Colonic mucosa (tissue), 4 donors: ENCODE measurements at places on chromosomes 4 and X. TPM values are rescaled to one million over a fixed set of nuclear protein-coding genes. Genes with fewer than 3 reads are reported as not detected.
A peak's percentile ranks its signal among the peaks of the same experiment; 100 is the strongest.

DNA sequence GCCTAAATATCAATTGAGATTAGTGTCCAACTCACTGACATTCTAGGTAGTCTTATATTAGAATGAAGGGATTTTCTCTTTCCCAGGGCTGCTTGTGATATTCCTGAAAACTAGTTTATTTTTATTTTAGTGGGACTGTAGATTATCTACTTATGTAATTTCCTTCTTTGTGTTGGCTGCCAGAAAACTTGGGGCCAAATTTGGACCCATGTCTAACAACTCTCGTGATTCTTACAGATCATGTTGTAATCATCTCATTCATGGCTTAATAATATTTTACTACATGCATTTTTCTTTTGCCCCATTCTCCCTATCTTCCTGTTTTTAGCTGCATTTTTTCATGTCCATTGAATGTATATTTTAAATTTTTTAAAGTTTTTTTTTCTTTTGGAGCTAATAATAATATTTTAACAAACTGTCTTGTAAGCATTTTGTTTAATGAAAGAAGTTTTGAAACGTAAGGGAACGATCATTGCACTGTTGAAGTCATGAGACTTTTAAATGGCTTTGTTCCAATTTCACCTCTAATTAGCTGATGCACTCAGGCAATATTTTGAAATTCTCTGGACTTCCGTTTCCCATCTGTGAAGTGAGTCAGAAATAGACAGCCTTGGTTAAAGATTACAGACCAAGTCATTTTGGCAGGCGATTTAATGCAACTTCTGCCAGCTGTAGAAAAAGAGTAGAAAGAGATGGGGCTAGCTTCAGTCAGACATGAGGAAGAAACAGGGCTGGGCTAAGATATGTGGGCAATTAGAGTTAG, 14.3 kb upstream of the TDO2 start:
- DNase-seq = no peak

DNA sequence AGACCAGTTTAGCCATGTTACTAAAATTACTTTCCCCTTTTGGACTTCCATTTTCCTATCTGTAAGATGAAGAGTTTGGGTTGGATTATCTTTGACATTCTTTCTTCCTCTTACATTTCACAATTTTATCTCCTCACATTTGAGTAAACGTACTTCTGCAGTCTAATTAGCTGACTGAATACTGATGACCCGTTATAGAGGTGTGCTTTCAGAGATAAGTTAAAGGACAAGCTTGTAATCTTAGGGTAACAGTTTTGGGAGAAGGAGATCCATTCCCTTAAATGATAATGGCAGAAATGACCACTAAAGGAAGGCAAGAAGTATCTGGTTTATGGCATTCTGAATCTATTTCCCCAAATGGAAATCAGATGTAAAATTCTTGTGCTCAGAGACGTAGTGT, 222.6 kb upstream of the FTHL17 start:
- DNase-seq = no peak

- peak; percentile 48 for DNase-seq
These were observed 1.5 kb upstream of the DDX3X start for GRCh38 chrX:41332408-41333002.

Gene SPIN4
- total RNA-seq = 8.1 TPM

DNA sequence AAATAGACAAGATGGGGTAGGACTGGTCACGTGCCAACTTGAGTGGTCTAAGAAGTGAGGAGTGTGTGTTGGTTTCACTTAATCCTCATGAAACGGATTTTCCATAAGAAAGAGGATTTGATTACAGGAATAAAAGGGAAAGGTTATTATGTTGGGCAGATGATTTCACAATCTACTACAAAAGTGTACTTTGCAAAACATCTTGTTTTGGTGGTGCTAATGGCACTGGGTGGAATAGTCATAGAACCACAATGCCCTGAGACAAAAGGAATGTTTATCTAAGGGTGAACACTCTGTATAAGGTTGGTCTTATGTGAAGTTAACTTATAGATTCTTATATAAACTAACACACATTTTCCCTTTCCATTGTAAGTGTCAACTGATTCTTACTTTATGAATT, 45.6 kb downstream of the GLUD2 start:
- DNase-seq = no peak

GRCh38 chrX:42996861-42997260, 218.9 kb upstream of the PPP1R2C start:
- no peak for DNase-seq

DNA sequence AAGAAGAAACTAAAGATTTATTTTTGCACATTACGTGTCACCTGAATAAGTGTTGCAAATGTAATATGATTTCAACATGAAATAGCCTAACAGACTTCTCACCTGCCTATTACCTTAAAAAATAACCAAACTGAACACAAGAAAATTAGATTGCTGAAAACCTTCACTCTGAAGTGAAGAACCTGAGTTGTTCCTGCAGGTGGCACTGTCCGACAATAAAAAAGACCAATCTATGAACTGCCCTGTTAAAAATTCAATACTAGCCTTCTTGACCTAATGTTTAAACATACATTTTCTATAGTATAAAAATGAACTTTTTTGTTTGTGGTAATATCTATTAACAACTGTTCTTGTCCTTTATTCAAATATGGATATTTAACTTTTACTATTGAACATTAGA, 69.2 kb upstream of the PNPLA4 start:
- peak; percentile 39 for DNase-seq

GRCh38 chrX:38109042-38109898, 102.9 kb downstream of the SYTL5 start:
- DNase-seq = peak; percentile 27

Gene KCNIP4
- 1.2 TPM for total RNA-seq

GRCh38 chr4:75135068-75135825, 202.3 kb downstream of the PARM1 start:
- DNase-seq = no peak

Gene BEND2
- total RNA-seq = not detected

Gene RS1
- total RNA-seq = not detected

- DNase-seq = no peak
These were observed 42.1 kb downstream of the SLC2A9 start for GRCh38 chr4:9979101-9979701.

DNA sequence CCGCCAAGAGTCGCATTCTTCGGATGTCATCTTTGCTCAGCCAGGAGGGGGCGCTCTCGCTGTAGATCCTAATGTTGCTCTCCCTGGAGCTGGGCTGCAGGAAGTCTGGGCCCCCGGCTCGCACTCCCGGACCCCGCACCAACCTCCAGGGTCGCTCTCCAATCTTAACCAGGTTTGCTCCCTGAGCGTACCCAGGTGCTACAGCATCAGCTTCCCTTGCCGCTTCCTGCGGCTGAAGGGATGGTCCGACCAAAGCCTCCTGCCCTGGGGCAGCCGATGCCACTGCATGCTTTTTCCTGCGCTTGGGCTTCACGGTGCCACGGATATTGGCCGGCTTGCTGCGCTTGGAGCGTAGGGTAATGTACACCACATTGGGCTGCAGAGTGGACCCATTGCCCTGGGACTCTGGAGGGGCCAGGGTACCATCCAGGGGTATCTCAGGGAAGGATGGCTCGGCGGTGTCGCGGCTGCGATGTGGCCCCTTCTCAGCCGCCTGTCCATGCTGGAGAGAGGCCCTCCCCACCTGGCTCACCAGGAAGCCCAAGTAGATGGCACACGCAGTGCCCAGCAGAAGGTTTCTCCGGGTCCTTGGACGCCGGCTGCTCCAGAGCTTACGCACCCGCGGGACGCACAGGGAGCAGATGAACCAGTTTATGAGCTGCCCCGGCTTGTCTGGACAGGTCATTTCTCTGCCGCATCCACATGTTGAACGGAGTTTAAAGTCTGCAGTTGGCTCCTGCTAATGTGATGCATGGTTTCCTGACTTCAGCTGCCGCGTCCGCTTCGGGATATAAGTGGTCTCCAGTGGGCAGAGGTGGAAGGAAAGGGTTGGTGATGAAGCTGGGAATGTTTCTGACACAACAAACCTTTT, 1.9 kb downstream of the GASK1B start:
- DNase-seq = peak; percentile 58

DNA sequence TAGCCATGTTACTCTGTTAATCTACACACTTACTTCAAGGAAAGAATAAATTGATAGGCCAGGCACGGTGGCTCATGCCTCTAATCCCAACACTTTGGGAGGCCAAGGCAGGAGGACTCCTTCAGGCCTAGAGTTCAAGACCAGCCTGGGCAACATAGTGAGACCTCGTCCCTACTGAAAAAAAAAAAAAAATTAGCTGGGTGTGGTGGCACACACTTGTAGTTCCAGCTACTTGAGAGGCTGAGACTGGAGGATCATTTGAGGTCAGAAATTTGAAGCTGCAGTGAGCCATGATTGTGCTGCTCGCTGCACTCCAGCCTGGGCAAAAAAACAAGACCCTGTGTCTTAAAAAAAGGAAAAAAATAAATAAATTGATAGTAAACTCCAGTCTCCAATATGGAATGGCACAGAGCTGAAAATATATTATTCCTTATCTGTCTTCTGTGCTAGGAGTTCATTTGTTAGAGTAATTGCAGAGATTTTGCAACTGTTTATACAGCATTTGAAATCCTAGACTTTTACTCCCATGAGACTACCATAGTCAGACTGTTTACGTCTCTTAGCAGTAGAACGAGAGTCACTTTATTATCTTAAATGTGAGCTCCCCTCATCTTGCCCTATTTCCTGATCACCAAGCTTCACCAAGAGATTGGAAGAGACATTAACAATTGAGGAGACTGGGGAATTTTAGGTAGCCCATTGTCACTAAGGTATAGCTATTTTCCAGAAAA, 18.8 kb upstream of the TMEM131L start:
- DNase-seq = no peak

Gene RFC1
- 28.2 TPM for total RNA-seq

Gene FHDC1
- 13.9 TPM for total RNA-seq

Gene CSAG1
- not detected for total RNA-seq

Gene DMP1
- total RNA-seq = not detected

Gene ACE2
- 19.5 TPM for total RNA-seq

- DNase-seq = no peak
These were observed 10.1 kb downstream of the STK26 start for GRCh38 chrX:132033166-132033565.

- DNase-seq = no peak
These were observed 83.8 kb downstream of the FIP1L1 start for GRCh38 chr4:53461244-53461643.

- DNase-seq = no peak
These were observed 94.5 kb upstream of the RASGEF1B start for GRCh38 chr4:81566161-81566591.

Gene MED12
- total RNA-seq = 39.7 TPM

GRCh38 chr4:74624351-74625151, 169.8 kb downstream of the BTC start:
- DNase-seq = no peak

DNA sequence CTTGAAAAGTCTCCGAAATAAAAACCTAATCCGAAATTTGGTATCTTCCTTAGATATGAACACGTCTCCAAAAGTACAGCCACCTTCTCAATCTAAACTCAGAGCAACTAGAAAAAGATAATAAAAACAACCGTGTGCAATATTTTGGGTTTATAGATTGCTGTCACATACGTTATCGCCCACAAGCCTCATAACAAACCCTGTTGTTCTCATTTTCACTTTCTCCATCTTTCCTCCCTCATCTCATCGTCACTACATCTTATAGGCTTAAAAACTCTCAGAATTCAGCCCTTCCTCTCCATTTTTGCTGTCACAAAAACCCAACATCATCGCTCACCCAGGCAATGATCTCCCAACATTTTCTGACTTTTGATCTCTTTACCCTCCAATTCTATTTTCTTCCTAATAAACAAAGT, 448 bp upstream of the SCFD2 start:
- DNase-seq = no peak

GRCh38 chr4:114386637-114387233, 211.9 kb upstream of the UGT8 start:
- no peak for DNase-seq

Gene GPR34
- 4.7 TPM for total RNA-seq

DNA sequence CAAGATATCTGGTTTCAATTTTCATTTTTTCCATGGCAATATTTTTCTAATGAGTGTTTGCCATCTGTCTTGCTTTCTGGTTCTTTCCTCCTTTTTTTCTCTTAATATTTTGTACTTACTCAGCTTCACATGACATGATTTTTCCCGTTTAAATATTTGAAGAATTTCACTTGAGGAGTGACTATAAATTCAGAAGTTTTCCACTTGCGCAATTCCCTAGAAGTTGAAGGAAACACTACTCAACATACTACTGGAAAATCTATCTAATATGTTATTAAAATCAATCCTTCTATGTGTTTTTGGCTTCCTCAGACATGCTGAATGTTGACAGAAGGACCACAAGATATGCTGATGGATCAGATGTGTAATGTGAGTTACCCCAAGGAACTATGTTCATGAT, 36.8 kb upstream of the BANK1 start:
- DNase-seq = no peak

Gene GAB3
- 1.2 TPM for total RNA-seq

DNA sequence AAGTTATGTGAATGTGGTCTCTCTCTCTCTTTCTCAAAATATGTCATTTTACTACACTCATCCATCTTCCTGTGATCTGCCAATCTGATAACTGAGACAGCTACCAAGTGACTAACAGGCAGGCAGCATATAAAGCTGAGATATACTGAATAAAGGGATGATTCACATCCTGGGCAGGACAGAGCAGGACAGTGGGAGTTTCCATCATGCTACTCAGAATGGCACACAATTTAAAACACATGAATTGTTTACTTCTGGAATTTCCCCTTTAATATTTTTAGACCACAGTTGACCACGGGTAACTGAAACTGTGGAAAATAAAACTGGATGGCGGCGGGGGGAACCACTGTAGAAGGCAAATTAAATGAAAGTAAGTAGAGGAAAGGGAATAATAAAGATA, 58.6 kb upstream of the DCTD start:
- DNase-seq = no peak

DNA sequence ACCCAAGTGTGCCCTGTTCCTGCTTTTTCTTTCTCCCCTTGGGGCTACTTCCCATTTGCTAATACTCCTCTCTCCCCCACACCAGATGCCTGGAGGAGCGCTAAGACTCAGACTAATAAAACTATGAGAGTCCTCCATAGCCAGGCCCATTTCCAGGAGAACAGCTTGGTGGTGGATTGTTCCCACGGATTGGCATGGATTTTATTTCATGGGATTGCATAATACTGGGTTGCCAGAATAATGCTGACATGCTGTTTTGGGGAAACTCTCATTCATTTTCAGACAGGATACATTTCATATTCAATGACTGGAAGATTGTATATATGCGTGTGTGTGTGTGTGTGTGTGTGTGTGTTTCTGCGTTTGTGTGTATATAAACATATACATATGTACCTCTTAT, 447.5 kb upstream of the PITX2 start:
- no peak for DNase-seq

DNA sequence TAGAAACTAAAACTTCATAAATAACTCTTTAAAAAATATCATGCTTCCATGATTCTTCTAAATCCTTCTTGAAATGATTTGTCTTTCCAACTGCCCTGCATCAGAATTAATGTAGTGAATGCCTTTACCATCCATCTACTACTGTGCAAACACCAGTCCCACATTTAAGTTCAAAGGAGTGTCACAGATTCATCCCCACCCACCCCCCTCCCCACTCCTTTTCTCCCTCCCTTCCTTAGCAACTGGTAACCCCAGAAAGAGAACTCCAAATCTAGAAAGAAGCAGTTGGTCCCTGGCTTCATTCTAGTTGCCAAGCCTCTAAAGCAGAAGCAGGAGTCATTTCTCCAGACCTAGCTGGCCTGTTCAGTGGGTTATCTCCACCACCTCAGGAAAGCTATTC, at the start of gene PRR32:
PRR32 (plus strand) TSS at position 301 of the 400 bp plus-strand sequence. CDS start 115 bp downstream, outside the sequence.
- no peak for DNase-seq
